NCI-H1048 (cell line): ENCODE measurements at places on chromosomes 1 and 21.
A peak's percentile ranks its signal among the peaks of the same experiment; 100 is the strongest.

DNA sequence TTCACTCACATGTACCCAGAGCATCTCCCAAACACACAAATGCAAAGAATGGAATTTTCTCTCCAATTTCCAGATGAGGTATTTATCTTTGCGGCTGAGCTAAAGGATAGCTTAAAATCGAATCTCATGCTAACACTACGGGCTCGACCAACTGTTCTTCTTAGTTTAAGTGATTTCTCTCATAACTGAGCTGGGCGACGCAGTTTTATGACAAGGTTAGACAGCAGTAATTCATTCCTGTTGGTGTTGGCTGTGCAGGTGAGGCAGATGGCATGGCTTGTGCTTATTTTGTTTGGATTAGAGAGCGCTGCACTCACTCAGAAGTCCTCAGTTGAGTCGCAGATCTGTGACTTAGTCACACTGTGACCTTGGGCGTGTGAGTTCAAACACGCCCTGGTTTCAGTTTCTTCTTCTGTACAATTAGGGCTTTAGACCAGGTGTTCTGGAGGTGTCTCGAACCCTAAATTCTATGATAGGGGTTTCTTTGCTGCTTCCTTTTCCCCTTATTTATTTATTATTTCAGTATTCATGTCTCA, 41.5 kb upstream of the MRPS6 start:
- no peak for DNase-seq

GRCh38 chr1:156119503-156120209, 5.1 kb downstream of the LMNA start:
- DNase-seq: no peak

- no peak for DNase-seq
Observed at GRCh38 chr1:234875953-234876855, 252.4 kb downstream of the TOMM20 start.

DNA sequence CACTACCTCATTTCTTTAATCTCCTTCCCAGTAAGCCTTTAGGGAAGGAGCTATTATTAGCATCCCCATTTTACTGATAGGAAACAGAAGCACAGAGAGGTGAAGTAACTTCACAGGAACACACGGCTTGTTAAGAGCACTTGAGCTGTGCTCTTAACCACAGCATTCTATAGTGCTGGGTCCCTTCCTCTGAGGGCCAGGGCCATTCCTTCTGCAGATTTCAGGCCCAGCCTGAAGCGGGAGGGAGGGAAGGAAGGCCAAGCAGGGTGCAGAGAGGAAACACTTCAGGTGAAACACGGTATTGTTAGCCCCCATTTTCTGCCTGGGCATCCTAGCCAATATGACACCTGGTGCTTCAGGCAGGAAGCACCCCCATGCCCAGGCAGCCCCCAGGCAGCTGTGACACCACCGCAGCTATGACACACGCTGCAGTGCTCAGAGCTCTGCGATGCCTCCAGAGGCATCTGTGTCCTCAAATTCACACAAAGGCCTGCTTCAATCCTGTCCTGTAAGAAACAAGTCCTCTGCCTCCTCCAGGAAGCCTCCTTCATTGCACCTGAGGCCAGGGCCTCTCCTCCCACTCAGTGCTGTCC, 4.5 kb upstream of the EXTL1 start:
- DNase-seq: no peak

DNA sequence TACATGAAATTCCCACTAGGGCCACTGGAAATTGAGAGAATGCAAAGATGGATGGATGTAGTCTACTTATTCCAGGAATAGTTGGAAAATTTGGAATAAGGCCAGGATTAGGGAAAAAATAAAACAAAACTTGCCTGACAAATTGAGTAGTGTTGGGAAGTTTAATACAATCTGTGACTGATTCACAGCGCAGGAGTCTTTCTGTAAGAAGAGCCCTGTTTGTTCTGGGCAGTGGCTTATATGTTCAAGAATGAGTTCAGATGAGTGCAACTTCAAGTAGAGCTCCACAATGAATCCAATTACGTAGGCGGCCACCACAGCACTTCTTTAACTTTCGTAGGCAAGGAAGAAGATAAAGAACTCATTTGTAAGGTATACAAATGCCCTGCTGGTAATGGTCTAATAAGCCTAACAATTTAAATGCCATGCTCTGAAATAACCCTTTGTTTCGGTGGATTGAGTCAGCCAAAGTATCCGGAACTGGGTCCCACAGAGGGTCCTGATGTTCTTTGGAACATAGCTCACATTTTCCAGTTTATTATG, 47.1 kb upstream of the KCNE1 start:
- DNase-seq: peak; percentile 48
